Chondrocyte (in vitro differentiated cells): ENCODE measurements at places on chromosomes 1 and 21. TPM values are rescaled to one million over a fixed set of nuclear protein-coding genes. Genes with fewer than 3 reads are reported as not detected.

Gene CACNA1S
- 0.07 to 0.46 TPM (median 0.40 TPM) in 3 replicates for total RNA-seq

Gene SHISA4
- total RNA-seq, result 29.7 to 39.1 TPM (median 37.7 TPM) in 3 replicates

Gene XKR8
- 3.5 to 9.9 TPM (median 7.8 TPM) in 3 replicates for total RNA-seq

Gene ERICH3
- not detected in 3 replicates for total RNA-seq

Gene ALX3
- not detected in 3 replicates for total RNA-seq

GRCh38 chr1:5571438-5571837 is 420.8 kb downstream of the NPHP4 start:
- no peak for DNase-seq

DNA sequence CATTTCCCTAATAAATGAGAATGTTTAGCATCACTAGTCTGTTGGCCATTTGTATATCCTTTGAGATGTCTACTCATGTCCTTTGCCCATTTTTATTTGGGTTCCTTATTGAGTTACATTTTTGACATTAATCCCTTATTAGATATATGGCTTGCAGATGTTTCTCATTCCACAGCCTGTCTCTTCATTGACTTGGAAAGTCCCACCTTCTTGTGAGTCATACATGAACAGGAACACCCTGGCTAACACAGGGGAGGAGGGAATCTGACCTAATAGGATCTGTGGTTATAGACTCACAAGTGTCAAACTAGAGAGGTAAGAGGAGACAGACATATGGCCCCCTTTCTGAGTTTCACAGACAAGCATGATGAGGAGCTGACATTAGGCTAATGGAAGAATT is 11.5 kb downstream of the ZP4 start:
- no peak for DNase-seq

GRCh38 chr21:38384675-38385426 is 113.4 kb downstream of the ERG start:
- no peak for DNase-seq

DNA sequence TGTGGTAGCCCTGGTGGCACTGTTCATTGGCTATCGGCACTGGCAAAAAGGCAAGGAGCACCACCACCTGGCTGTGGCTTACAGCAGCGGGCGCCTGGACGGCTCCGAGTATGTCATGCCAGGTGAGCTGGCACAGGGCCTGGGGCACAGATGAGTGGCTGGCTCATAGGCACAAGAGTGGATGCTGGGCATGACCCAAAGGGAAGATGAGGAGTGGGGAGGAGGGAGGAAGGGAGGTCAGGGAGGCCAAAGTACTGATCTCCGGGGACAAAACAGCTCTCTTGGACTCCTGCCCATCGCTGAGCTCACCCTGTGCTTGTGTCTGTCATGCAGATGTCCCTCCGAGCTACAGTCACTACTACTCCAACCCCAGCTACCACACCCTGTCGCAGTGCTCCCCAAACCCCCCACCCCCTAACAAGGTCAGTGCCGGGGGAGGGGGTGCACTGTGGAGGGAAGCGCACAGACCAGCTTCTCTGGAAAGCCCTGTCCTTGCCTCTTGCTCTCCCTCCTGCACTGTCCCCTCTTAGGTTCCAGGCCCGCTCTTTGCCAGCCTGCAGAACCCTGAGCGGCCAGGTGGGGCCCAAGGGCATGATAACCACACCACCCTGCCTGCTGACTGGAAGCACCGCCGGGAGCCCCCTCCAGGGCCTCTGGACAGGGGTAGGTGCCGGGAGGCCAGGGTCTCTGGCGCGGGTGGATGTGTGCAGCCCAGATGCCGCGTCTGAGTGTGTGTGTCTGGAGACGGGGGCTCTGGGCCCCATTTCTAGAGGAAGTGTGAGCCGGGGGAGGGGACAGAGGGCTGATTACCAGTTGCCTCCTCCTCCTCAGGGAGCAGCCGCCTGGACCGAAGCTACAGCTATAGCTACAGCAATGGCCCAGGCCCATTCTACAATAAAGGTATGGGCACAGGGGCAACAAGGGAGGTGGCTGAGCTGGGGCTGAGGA is 7.3 kb upstream of the LRRC71 start:
- peak; percentile 91 for DNase-seq

- DNase-seq, result no peak
These were observed 69.2 kb upstream of the PDE9A start for GRCh38 chr21:42584296-42584641.

- DNase-seq, result no peak
These were observed 86.8 kb upstream of the ARHGAP29 start for GRCh38 chr1:94324178-94324544.

DNA sequence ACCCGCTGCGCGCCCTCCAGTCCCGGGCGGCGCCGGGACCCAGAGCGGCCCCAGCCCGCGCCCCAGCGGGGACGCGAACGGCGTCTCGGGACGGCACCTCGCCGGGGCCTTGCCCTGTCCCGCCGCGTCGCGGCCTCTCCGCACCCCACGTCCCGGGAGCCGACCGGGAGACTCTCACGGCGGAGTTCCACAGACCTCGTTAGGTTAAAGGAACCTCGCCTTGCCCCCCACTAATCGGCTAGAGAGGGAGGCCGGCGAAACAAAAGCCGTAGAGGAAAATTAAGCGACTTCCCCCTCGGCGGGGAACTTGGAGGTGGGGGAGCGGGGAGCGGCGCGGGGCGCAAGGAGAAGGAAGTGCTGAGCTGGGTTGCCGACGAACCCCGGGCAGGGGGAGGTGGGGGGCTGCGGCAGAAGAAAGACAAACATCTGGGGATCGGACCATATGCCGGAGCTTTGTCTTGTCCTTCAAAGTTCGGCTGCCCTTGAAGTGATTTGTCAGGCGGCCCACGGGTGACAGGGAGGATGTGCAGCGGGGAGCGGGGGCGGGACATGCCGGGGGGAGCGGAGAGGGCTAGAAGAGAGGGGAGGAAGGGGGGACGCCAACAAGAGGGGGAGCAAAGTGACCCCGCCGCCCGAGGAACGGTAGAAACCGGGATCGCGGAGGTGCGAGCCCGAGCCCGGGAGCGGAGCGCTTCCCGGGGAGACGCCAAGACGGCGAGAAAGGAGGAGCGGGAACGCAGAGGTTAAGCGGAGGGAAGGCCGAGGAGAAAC is 120.0 kb upstream of the RRP15 start:
- DNase-seq, result no peak

GRCh38 chr1:235156265-235156664 is 4.8 kb downstream of the RBM34 start:
- no peak for DNase-seq
